ENCODE measurements at places on chromosomes 6 and 20.

DNA sequence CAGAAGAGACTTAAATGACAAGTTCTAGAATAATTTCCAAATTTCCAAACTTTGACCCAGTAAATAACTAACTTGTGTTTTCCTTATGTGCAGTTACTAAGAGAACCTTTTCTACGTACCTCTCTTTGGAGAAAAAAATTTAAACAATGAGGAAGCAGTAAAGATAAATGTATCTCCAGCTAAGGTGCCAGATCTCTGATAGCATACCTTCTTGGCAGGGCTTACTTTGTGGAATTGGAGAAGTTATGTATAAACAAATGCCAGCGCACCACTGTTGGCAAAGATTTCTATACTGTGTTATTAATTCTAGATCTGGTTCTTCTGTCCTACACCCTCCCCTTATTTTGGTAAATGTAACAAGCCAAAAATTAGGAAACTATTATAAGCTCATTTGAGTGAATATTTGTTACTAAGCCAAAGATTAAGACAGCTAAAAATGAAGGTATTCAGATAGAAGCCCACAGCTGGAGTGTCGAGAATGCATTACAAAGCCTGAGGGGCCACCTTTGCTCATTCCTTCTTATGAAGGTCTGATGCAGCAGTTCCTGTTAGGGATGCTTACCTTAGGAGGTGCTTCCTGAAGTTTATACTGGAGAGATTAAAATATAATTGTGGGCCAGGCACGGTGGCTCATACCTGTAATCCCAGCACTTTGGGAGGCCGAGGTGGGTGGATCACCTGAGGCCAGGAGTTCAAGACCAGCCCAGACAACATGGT lies 373.1 kb upstream of the SOX4 start:
- no peak for DNase-seq

GRCh38 chr20:33549229-33549999 lies 59.5 kb downstream of the CBFA2T2 start:
- no peak for DNase-seq

- DNase-seq, result no peak
These were observed 34.5 kb downstream of the MTHFD1L start for GRCh38 chr6:150900049-150900448.

DNA sequence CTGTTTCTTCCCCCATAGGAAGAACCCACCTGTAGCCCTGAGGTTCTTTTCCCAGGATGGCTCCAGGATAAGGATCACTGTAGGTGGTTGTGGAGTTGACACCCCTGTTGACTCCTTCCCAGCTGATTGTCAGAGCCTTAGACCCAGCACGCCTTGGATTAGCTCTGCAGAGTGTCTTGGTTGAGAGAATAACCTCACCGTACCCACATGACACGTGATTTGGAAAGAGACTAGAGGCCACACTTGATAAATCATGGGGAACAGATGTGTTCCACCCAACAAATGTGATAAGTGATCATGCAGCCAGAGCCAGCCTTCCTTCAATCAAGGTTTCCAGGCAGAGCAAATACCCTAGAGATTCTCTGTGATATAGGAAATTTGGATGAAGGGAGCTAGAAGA lies 12.2 kb downstream of the BTN3A1 start:
- no peak for DNase-seq

DNA sequence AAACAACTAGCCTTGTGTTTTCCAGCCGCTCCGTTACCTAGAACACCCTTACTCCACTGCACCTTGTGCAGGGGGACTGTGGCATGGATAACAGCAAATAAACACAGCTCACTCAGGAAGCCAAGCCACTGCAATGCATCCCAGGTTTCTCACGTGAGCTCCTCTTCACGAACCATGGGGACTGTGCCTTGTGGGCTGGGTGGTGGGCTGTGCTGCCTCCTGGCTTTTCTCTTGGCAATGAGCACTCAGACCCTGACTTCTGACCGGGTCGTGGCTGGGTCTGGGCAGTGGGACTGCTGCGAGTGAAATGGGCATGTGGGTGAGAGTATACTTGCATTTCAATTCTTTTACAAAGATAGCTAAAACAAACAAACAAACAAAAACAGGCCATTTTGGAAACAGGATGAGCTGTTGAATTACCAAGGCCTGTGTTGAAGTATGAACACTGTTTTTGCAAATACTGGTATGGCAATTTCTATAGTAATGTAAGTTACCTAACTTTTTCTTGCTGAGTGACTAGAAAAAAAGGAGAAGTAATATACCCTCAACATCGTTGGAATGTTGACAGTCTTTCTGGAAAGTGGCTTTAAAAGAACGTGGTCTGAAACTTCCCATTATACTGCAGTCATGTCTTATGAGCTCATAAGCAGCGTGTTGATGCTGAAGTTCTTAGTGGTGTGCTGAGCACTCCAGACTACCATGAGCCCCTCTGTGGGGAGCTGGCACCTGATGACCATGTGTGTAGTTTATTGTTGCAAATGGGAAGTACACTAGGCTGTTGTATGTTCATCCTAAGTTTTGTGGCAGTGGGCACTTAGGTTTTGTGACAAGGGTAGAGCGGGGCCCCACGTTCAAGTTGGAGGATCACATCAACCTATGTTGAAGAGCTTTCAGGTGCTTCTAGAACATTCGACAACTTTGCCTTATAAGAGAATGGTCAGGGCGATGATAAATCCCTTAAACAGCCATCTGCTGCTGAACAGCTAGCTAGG lies 120.4 kb downstream of the ARMC2 start:
- no peak for DNase-seq

GRCh38 chr6:55918639-55919038 lies 43.2 kb upstream of the BMP5 start:
- DNase-seq, result no peak

GRCh38 chr20:40583205-40583604 lies 105.8 kb downstream of the MAFB start:
- no peak for DNase-seq

DNA sequence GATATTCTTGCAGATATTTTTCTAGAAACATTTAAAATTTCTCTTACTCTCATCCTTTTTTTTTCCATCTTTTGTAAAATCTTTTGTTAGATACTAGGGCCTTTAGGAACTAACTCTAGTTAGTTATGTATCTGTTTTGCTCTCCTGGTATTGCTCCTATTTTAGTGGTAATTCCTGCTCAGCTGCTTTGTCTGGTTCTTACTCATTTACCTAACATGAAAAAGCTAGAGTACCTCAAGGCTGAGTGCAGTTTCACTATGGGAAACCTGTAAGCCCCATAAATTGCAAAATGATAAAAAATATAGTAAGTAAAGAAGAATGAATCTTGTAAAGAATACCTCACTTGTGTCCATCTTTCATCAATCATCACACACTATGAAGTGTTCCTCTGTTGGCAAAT lies 1602.0 kb downstream of the GRIK2 start:
- no peak for DNase-seq

- no peak for DNase-seq
These were observed 271.4 kb downstream of the ALDH8A1 start for GRCh38 chr6:134678436-134678889.

DNA sequence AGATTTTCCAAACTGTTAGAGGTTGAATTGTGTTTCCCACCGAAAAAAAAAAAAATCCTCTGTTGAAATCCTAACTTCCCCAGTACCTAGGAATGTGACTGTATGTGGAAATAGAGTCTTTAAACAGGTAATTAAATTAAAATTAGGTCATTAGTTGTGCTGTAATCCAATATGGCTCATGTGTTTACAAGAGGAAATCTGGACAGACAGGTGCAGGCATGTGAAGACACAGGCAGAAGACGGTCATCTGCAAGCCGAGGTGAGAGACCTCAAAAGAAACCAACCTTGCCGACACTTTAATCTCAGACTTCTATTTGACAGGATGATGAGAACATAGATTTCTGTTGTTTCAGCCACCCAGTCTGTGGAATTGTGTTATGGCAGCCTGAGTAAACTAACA lies 28.6 kb upstream of the EZR start:
- DNase-seq, result no peak

DNA sequence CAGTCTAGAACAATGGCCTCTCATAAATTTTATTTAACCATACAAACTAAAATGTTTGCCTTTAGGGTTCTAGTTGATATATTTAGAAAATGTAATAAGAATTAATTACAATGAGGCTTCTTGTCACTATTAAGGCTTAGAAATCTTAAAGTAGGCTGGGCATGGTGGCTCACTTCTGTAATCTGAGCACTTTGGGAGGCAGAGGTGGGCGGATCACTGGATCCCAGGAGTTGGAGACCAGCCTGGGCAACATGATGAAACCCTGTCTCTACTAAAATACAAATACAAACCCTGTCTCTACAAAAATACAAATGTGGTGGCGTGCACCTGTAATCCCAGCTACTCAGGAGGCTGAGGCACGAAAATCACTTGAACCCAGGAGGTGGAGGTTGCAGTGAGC lies 99.0 kb upstream of the ADGRF1 start:
- no peak for DNase-seq

GRCh38 chr20:16898433-16898832 lies 150.3 kb downstream of the OTOR start:
- DNase-seq, result no peak

- no peak for DNase-seq
These were observed 118.7 kb downstream of the RPS12 start for GRCh38 chr6:132933090-132933489.

DNA sequence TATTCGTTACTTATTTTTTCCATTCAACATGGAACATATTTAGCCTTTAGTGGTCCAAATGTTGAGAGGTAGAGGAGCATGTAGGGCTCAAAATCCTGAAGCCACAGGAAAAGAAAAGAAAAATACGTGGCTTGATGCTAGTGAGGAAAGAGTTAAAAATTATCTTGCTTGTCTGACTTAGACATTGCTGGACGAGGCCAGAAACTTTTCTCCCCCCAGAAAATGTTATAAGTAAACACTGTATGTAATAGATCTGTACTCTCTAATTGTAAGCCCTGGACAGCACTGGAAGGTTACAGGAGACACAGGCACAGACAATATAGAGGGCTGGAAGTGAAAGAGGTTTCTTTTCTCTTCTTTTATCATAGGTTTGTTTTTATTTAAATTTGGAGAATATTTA lies 165.6 kb downstream of the ZFP64 start:
- no peak for DNase-seq

- no peak for DNase-seq
These were observed 68.7 kb downstream of the SYCP2 start for GRCh38 chr20:59864726-59865125.

- no peak for DNase-seq
These were observed 58.4 kb downstream of the TRAM2 start for GRCh38 chr6:52518279-52518945.

GRCh38 chr6:98669371-98669770 lies 165.0 kb upstream of the POU3F2 start:
- no peak for DNase-seq

GRCh38 chr6:125867483-125867942 lies 76.8 kb downstream of the NCOA7 start:
- no peak for DNase-seq

GRCh38 chr20:38146628-38147027 lies 18.4 kb downstream of the TGM2 start:
- no peak for DNase-seq

DNA sequence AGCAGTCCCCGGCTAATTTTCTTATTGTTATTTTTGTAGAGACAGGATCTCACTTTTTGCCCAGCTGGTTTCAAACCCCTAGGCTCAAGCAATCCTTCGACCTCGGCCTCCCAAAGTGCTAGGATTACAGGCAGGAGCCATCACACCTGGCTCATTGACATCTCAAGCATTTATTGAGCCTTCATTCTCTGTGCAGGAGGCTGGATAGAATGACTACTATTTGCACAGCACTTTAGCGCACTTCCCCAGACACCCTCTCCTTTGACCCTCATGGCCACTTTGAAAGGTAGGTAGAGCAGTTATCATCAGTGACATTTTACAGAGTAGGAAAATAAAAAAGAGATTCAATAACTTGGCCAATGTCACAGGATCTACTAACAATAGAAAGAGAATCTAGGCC lies 124.0 kb upstream of the STXBP5 start:
- no peak for DNase-seq

- no peak for DNase-seq
These were observed 23.0 kb downstream of the MAP1LC3A start for GRCh38 chr20:34581341-34582184.

- DNase-seq, result no peak
These were observed 763 bp downstream of the BHLHE23 start for GRCh38 chr20:63005862-63006539.

DNA sequence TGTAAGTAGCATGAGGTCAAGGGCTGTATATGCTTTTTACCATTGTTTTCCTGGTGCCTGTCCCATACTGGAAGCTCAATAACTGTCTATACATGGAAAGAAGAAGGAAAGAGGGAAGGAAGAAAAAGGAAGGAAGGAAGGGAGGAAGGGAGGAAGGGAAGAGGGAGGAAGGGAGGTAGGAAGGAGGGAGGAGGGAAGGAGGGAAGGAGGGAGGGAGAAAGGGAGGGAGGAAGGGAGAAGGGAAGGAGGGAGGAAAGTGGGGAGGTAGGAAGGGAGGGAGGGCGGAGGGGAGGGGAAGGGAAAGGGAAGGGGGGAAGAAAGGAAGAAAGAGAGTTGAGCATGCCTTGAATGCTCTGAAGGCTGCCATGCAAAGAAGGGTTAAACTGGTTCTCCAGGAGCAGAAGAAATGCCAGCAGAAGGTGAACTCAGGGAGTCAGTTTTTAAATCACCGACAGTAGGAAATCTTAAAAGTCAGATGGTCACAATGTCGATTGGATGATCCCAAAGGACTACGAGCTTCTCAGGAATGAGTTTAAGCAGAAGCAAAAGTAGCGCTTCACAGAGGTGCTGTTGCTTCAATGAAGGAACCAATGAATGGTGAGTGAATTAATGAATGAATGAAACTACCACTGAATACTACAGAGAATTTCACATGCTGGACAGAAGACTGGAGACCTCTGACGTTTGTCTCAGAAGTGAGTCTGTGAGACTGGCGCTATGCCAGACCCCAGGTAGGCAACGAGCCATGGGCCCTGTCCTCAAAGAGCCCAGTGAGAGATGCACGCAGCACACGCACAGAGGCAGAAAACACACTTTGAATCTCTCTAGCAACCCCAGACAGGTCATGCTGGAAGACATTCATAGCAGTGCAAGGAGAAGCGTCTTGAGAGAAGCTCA lies 117.6 kb downstream of the MRPL14 start:
- DNase-seq, result no peak

DNA sequence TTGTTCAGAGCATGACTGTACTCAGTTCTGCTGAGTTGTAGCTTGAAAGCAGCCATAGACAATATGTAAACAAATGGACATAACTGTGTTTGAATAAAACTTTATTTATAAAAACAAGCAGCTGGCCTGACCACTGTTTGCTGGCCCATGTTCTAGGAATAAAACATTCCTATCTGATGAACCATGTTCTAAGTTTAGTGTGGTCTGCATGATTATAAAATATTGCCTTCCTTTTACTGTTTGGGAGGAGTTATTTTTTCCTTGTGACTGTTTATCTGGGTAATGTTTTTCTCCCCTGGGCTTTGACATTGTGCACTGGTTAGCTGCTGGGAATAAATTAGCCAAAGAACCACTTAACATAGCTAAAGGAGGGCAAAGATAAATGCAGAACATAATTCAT lies 55.1 kb downstream of the CDS2 start:
- no peak for DNase-seq

GRCh38 chr6:143999406-143999805 lies 8.7 kb downstream of the PLAGL1 start:
- no peak for DNase-seq

All from CD4-positive, alpha-beta T cell treated with Interleukin-15 for 4 hours (primary cell).